ENCODE measurements at places on chromosomes 12 and 14.

DNA sequence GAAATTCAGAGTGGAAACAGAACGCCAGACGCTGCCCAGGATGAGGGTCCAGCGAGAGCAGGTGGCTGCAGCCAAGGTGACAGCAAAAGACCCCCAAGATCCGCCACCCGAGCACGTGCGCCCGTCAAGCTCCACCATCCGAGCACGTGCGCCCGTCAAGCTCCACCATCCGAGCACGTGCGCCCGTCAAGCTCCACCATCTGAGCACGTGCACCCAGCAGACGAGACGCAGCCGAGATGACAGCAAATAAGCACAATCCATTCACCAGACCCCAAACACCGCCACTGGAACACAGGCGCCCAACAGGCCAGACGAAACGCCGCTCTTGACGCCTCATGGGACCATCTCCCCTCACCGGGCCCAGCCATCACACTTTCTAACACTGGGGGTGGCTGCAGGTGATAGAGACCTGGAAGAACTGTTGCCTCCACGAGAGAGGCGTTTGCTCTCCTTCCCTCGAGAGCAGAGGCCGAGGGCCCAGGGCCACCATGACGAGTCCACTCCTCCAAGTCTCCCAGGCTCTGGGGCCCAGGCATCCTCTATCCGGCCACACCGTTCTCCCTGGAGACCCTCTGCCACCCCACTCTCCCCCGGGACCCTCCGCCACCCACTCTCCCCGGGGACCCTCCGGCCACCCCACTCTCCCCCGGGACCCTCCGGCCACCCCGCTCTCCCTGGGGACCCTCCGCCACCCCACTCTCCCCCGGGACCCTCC is 62.1 kb upstream of the GALNT9 start:
- no peak for DNase-seq

- DNase-seq: no peak
Observed at GRCh38 chr14:89175881-89176799, 240.9 kb downstream of the FOXN3 start.

- DNase-seq: no peak
Observed at GRCh38 chr14:100142073-100143040, 17.1 kb downstream of the DEGS2 start.

- no peak for DNase-seq
Observed at GRCh38 chr12:11840366-11840765, 190.9 kb downstream of the ETV6 start.

GRCh38 chr12:129729170-129729569 is 174.7 kb downstream of the TMEM132D start:
- DNase-seq: no peak

GRCh38 chr12:116996093-116996492 is 85.3 kb downstream of the FBXW8 start:
- DNase-seq: no peak

All from T-helper 17 cell (primary cell).